ENCODE measurements at places on chromosomes 11 and 22.

GRCh38 chr11:13188179-13188578 lies 89.4 kb upstream of the BMAL1 start:
- DNase-seq: no peak

DNA sequence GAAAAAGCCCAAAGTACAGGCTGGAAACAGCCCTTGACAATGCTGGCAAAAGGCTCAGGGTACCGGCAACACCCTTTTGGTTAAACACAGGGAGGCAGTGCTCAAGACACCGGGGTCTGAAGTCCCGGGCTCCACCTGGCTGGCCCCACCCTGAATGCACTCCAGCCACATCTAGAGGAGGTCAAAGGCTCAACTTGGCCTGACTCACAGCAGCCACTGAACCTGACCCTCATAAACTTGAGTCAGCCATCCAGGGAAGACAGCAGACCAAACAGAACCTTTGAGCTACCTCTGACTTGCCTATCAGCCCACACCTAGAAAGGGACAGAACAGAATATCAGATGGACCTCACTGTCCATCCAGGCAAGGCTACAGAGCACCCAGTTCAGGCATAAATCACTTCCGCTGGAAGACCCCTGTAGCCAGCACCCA lies 3.8 kb downstream of the CFL1 start:
- DNase-seq: no peak

GRCh38 chr11:126547691-126548090 lies 192.2 kb downstream of the ST3GAL4 start:
- no peak for DNase-seq

- DNase-seq: no peak
Observed at GRCh38 chr11:70400643-70401042, 2.3 kb downstream of the CTTN start.

GRCh38 chr11:3009481-3009880 lies 17.4 kb upstream of the NAP1L4 start:
- DNase-seq: no peak

GRCh38 chr11:108698844-108699642 lies 34.2 kb downstream of the DDX10 start:
- no peak for DNase-seq

DNA sequence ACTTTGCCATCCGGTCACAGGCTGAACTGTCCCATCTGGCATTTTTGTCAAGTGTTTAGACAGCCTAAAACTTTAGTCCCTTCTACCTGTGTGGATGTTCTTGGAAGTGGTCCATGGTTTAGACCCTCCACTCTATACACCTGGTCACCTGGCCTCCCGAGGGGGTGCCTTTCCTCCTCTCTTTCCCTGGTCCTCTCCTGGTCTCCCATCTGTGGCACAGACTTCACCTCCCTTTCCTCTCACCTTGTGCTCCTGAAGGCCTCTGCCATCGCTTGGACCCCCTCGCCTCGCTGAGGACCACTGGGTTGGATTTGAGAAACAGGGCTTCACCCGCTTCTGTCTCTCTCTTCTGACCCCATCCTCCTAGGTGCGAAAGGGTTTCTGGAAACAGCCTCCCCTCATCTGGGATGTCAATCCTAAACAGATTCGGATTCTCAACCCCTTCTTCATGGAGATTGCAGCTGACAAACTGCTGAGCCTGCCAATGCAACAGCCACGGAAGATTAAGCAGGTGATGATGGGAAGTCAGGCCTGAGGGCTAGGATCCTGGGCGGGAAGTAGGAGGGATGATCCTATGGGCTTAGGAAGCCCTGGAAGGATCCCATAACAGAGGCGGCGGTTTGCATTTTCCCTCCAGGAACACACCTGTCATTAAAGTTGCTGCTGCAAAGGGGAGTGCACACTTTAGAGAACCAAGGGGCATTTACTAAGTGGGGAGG lies 53.6 kb downstream of the ST3GAL4 start:
- no peak for DNase-seq

DNA sequence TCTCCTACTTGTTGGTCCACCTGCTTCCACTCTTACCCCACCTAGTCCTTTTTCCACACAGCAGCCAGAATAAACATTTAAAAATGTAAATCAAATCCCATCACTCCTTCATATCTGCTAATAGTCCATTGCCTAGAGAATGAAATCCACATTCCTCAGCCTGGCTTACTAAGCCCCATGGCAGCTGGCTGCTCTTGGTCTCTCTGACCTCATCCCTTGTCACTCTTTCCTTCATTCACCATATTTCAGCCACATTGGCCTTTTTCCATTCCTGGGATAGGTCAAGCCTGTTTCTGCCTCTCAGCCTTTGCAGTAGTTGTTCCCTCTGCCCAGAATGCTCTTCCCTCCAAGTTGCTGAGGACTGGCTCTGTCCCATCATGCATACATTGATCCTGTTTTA lies 512.8 kb downstream of the INSC start:
- DNase-seq: no peak

DNA sequence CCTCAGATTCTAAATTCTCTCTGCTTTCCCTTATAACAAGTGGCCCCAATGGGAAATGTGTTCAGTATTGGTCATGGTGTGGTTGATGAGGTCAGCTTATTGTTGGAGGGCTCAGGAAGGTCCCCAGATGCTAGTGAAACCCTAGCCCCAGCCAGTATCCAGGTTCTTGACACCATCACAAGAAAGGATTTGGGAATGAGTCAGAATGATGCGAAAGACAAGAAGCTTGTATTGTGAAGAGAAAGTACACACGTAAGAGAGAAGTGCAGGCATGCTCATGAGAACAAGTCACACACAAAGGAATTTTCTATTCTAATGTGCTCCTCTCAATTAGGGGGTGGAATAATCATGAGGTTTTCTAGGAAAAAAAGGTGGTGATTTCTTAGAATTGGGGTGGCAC lies 34.9 kb upstream of the TRPC6 start:
- DNase-seq: no peak

DNA sequence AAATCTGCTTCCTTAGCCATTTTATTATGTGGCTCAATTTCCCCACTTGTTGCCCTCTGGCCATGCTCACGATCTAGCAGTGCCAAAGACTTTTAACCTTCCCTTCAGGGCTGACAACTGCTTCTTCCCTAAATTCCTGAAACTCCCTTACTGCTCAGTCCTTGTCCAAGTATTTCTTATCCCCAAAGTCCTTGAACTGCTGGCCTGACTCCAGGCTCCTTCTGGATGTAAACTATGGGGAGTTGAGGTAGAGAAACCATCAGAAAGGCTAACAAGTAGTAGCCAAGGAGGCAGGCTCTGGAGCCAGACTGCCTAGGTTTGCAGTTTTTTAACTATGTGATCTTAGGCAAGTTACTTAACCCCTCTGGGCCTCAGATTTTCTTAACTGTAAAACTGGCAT lies 258.7 kb upstream of the CCDC90B start:
- DNase-seq: no peak

DNA sequence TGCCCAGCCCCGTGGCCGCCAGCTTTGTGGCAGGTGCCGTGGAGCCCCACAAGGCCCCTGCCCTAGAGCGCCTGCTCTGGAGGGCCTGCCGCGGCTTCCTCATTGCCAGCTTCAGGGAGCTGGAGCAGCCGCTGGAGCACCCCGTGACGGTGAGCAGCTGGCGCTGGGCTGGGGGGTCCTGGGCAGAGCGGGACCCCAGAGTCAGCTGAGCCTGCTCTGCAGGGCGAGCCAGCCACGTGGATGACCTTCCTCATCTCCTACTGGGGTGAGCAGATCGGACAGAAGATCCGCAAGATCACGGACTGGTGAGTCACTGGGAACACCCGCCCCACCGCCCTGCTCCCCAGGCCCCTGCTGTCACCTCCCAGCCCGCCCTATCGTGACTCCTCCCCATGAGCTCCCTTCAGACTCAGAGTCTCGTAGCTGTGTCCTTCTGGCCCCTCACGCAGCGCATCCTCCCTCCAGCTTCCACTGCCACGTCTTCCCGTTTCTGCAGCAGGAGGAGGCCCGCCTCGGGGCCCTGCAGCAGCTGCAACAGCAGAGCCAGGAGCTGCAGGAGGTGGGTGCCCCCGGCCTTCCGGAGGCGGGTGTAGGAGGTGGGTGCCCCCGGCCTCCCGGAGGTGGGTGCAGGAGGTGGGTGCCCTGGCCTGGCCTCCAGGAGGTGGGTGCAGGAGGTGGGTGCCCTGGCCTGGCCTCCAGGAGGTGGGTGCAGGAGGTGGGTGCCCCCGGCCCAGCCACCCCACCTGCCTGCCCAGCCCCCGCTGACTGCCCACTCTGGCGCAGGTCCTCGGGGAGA lies 4.7 kb downstream of the TCIRG1 start:
- DNase-seq: no peak

GRCh38 chr11:72573072-72573854 lies 101.0 kb downstream of the PDE2A start:
- DNase-seq: no peak

- DNase-seq: no peak
Observed at GRCh38 chr22:49738566-49738965, 89.1 kb downstream of the BRD1 start.

GRCh38 chr11:132228746-132229325 lies 858.4 kb downstream of the NTM start:
- DNase-seq: no peak

- DNase-seq: no peak
Observed at GRCh38 chr11:69842746-69843528, 23.7 kb upstream of the FGF3 start.

DNA sequence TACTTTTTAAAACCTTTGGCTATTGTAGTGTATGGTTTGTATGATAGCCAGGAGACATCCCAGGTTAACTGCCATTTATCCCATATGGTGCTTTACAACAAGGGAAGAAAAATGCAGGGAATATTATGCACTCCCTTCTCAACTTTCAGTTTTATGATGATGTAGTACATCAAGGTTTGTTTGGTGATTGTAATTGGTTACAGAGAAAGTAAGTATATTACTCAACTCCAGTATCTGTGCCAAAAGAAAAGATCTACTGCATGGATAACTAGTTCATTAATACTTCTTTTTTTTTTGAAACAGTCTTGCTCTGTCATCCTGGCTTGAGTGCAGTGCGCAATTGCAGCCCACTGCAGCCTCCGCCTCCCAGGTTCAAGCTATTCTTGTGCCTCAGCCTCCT lies 65.3 kb downstream of the BCL2L13 start:
- DNase-seq: no peak

DNA sequence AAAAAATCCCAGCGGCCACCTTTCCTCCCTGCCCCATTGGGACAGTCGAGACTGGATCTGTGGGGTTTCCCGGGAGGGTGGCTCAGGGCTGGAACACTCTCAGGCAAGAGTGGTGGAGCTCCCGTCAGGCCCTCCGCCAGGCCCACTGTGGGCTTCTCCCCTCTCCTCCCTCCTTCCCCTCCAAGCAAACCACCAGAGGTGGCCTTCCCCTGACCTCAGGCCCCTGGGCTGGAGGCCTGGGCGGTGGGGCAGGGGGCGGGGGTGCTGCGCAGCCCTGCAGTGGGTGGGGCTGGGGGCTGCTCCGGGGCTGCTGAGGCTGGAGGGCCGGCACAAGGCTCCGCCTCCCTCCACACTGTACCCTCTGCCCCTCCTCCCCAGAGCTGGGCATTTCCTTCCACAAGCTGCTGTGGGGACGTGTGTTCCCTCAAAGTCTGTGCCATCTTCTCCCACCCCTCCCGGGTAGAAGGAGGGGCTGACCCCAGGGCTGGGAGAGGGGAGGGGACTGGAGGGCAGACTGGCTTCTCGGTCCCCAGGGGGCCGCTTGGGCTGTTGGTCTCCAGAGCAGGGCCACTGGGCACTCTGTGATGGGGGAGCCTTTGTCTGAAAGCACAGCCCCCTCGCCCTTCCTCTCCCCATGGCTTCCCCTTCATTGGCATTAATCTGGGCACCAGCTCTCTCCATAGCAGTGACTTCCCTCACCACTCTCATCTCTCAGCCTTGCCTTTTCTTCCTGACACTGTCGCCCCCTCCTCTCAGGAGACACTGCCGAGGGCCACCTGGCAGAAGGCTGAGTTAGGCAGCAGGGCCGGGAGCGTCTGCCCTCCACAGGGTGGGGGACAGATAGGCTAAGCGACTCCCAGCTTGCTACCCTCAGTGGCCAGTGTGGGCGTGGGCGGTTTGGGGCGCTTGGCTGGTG lies 7.1 kb downstream of the RCOR2 start:
- no peak for DNase-seq

DNA sequence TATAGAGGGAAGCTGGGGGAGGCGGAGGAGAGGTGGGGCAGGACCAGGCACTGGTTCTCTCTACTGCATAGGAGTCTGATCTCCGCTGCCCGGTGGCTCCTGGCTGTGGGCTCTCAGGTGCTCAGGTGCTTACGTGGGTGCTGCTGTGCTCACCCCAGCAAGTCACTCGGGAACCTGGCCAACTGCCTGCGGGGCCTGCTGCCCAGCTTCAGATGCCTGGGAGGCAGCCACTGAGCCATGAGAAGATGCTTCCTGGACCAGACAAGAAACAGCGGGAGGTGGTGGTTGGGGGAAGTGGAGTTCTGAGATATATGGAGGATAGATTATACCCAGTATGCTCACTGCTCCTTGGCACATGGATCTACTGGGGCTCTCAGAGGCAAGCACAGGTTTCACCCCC lies 1303.4 kb downstream of the TBC1D22A start:
- no peak for DNase-seq

- no peak for DNase-seq
Observed at GRCh38 chr11:19869466-19869865, 156.8 kb downstream of the NAV2 start.

DNA sequence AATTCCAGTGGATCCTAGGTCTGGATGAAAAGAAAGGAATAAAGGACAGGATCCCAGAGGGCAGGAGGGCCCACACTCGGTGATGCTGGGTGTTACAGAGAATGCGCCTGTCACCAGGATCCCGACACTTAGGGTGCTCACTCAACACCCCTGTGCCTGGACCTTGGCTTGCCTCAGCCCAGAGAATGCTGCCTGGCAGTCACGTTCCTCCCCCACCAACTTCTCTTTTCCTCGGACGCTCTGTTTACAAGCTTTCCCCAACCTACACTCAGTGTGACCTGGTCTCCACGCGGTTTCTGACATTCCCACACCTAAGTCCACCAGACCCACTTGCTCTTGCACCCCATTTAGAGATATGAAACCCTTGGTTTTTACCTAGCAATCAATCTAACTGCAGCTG lies 38.0 kb upstream of the ETS1 start:
- no peak for DNase-seq

- DNase-seq: no peak
Observed at GRCh38 chr22:26321469-26321913, 107.6 kb upstream of the ASPHD2 start.

- DNase-seq: no peak
Observed at GRCh38 chr11:76385903-76386302, 4.8 kb downstream of the GVQW3 start.

- DNase-seq: no peak
Observed at GRCh38 chr22:30204015-30204741, 42.4 kb downstream of the LIF start.

DNA sequence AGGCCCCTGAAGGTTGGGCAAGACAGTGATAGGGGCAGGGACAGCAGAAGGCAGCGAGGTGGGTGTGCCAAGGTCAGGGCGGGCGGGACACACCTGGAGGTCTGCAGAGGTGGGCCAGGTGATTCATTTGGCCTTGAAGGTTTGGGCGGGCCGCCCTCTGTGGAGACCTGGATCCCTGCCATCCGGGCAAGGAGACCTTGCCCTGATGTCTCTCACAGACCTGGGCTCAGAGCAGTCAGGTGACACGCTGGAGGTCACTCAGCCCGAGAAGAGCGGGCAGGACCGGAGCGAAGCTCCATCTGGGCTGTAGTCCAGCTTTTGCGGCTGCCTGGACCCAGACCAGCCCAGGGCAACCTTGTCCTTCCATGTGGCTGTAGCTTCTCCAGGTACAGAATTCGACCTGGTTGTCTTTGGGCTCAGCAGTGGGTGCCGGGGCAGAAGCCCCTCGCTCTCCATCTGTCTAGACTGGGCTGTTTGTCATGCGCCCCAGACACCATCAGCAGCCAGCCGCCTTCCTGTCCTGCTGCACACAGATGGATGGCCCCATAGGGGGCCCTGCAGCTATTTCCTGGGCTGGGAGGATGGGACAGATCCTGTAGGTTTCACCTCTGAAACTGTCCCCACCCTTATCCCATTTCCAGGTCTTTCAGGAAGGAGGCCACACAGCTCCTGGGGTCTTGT lies 3.1 kb downstream of the MRGPRG start:
- DNase-seq: no peak
